ENCODE measurements at places on chromosomes 5 and 9. TPM values are rescaled to one million over a fixed set of nuclear protein-coding genes. Genes with fewer than 3 reads are reported as not detected.

Gene IFNA5
- not detected for total RNA-seq

DNA sequence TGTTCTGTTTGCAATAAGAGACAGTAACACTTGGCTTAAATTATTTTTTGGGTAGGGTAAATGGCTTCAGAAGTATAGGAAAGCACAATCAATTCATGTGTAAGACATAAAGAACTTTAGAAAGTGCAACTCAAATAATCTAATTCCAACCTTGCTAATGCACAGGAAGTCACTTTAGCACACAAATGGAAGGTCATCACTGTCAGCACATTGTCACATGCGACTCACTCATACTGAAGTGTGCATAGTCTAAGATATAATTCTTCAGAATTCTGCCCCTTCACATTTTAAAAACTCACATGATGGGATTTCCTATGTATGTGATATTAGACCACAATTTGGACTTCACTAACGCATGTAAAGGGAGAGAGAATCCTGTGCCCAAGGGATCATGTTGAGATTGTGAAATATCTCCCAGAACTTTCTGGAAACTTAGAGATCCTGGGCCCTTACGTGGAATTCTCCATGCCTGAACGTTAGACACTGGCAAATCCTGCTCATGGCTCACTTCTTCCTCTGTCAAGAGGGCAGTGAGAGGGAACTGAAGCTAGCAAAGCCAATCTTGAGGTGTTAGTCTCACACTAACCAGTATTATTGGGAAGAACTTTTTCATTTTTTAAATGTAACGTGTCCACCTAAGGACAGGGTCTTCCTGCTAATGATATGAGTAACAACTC, 403.2 kb upstream of the PTGER4 start:
- no peak for DNase-seq

- DNase-seq: no peak
These were observed 217.2 kb downstream of the MEF2C start for GRCh38 chr5:88665750-88666215.

DNA sequence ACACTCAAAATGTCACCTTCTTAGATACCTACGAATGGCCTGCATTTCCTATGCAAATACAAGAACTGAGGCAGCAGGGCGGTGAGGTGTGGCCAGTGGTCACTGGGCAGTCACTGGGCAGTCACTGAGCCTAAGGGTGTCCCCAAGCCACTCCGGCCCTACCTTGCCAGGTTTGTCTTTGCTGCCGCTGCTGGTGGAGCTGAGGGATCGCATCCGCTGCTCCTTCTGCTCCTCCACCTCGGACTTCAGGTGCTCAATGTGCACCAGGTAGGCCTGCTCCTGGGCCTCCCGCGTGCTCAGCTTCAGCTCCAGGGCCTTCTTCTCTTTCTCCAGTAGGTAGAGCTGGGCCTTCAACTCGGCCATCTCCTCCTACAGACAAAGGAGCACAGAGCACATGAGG, 72.3 kb downstream of the DCP2 start:
- DNase-seq: no peak

Gene HAPLN1
- 12.3 TPM for total RNA-seq

DNA sequence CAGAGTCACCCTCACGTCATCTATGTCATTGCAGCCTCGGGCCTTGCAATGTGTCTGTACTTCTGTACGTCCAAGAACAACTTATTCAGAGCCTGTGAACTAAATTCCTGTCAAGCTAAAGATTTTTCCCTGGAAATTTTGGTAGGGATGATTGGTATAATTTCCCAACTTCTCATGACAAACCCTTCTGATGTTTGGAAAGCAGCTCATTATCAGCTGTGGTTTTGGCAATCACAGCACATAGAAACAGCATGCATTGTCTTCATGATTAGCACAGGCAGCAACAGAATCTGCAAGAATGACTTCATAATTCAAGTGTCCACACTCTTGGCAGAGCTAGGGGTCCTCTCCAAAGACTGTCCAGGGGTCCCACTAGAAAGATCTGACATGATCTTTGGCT, 49.5 kb downstream of the APBA1 start:
- DNase-seq: peak; percentile 9

- DNase-seq: no peak
These were observed 510.1 kb upstream of the ADAMTS16 start for GRCh38 chr5:4630031-4630430.

All from HFFc6 (cell line).